Liver (tissue), 10 donors: ENCODE measurements at places on chromosomes 6 and 20.

- no peak for DNase-seq
Measured at GRCh38 chr6:107550241-107550840, 60.4 kb downstream of the SOBP start.

DNA sequence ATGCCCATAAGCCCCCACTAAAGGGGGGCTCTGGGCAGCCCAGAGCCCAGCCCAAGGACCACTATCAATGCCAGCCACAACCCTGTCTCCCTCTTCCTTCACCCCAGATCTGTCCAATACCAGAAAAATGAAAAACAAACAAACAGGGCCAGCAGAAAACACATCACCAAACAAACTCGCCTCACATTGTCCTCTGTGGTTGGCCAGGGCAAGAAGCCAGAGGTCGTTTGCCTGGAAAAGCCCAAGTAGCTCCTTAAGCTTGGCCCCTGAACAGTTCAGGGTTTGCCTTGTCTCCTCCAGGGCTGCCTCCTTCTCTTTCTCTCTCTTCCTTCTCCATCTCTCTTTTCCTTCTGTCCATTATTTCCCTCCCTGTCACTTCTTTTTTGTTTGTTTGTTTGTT, 10.1 kb upstream of the SCUBE3 start:
- no peak for DNase-seq

GRCh38 chr6:54214286-54214685, 94.0 kb upstream of the TINAG start:
- DNase-seq: no peak

- no peak for DNase-seq
Measured at GRCh38 chr6:135322427-135323201, 141.5 kb downstream of the MYB start.

DNA sequence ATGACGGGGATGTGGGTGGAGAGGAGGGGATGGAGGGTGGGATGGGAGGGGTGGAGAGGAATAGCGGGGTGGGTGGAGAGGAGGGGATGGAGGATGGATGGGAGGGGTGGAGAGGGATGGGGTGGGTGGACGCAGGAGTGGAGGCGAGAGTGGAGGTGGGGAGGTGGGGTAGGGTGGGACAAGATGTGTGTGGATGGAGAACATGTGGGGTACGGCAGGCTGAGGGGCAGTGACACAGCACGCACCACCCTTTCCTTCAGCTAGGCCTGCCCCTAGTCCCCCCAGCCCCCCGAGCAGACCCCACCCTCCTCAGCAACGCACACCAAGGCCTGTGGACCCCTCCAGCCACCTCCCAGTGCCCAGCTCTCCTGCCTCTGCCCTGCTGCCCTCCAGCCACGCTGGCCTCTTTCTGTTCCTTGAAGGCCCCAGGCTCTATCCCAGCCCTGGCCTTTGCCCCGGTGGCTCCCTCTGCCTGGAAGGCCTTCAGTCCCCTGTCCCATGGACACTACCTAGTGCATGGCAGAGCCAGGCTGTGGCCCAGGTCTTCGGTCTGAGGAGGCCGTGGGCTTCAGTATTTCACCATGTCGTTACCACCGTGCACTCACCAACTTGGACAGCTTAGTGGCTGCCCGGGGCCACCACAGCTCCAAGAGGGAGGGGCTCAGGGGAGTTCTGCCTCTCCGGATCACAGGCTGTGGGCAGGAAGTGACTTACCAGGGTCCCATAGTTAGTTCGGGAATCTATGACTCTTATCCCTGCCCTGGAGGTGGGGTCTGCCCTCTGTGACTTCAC, 78.4 kb upstream of the PMEPA1 start:
- DNase-seq: no peak

DNA sequence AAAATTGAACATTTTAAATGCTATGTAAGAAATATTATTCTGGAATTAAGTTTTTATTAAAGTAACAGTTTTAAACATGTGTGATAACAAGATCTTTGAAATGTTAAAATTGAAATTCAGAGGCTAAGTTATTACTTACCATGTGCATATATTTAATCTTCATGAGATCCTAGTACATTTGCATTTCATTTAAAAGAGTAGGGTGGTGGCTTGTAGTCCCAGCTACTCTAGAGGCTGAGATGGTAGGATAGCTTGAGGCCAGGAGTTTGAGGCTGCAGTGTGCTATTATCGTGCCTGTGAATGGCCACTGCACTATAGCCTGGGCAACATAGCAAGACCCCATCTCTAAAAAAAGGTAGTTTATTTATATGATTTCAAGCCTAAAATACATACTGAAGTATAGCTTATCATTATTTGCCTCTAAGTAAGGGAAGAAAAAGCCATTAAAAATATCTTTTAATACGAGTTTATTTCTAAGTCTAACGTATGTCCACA, 3.0 kb downstream of the CCR6 start:
- no peak for DNase-seq

DNA sequence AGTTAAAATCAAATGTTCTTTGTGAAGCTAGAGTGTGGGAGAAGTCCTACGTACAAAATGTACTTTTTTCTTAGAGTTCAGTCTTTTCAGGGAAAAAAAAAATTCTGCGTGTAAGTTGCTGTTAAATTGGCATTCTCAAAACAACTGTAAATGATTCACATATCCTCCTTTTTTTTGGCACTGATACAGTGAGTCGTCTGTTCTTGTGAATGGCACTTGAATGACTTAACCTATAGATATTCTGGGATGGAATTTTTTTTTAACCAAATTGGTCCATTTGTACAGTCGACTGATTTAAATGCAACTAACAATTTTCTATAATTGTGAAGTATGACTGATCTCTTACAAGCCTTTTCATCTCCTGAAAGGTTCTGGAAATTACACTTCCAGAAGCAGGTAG, 5.5 kb upstream of the JAG1 start:
- no peak for DNase-seq

- peak; percentile 54 for DNase-seq
Measured at GRCh38 chr20:17710379-17711266, 10.9 kb downstream of the BANF2 start.

- no peak for DNase-seq
Measured at GRCh38 chr6:100281471-100281901, 183.2 kb downstream of the SIM1 start.
